Stimulated activated CD8-positive, alpha-beta memory T cell treated with anti-CD3 and anti-CD28 coated beads, Interleukin-15, amount 100 ng/mL, for 1 hour (primary cell): ENCODE measurements at places on chromosomes 11 and 22.

- DNase-seq: no peak
Observed at GRCh38 chr11:114606003-114606801, 10.6 kb upstream of the NXPE4 start.

DNA sequence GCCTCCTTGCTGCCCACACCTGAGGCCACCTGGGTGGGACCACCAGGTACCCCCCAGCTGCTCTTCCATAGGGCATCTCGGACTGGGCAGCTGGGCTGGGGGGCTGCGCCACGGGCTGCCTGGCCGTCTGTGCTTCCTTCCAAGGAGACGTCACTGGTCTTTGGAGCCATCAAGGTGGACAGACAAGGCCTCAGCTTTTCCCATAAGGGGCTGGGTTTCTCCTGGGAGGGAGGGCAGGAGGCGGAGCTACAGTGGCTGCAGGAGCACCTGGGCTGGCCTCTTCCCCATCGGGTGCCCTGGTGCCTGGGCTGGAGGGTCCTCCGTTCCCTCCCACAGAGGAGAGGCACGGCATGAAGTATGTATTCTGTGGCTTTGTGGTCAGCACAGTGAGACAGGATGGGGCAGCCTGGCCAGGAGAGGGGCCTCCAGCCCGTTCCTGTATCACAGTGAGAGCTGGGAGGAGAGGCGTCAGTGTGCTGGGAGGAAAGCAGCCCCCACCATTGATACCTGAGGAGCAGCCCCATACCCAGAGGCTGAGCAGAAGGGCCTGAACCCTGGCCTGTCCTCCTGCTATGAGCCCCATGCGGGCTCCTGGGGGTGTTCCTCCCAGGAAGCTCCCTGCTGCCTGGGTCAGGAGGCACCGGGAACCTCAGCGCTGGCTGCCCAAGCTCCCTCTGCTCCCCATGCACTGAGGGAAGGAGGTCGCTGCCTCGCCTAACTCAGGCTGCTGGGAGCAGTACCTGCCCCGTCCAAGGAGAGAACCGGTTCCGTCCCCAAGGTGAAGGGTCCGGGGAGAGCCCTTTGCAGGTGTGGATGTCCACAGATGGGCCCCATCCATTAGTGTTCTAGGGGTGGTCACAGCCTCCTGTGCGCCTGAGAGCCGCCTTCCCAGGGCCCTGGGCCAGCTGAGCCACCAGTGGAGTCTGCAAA is 1075.0 kb downstream of the BRD1 start:
- DNase-seq: no peak

- DNase-seq: no peak
Observed at GRCh38 chr11:74022546-74022945, 13.7 kb upstream of the UCP3 start.

DNA sequence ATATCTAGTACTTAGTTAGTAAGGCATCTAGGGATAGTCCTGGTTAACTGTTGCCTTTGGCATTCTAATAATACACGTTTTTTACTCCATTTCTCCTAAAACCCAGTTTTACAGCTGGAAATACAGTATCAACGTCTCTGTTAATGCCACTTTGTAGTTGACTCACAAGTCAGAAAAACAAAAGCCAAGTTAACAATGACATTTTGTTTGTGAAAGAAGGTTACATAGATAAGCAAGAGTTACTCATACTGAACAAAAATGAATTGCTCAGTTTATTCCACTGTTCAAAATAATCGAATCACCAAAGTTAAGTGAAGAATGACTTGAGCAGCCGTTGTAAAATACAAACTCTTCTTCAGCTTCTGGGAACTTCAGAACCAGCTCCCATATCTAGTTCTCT is 540.3 kb downstream of the ETS1 start:
- no peak for DNase-seq

DNA sequence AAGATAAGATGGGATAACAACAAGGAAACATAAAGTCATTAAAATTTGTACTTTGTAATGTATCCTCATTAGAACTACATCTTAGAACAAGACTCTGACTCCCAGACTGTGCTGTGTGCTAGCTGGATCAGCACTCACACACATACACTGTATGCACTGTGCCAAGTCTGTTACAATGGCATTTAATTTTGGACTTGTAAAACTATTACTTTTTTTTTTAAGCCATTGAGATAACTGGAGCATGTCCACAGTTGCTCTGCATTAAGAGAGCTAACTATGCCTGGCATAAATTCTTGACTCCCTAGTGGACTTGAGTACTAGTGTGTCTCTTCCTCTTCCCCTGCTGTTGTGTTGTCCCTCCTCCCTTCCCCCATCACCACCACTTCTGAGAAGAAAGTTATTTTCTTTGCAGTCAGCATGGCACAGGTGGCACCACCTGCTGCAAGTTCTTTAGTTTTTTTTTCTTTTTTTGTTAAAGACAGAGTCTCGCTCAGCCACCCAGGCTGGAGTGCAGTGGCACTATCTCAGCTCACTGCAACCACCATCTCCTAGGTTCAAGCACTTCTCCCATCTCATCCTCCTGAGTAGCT is 268.6 kb downstream of the TMEM135 start:
- DNase-seq: no peak

DNA sequence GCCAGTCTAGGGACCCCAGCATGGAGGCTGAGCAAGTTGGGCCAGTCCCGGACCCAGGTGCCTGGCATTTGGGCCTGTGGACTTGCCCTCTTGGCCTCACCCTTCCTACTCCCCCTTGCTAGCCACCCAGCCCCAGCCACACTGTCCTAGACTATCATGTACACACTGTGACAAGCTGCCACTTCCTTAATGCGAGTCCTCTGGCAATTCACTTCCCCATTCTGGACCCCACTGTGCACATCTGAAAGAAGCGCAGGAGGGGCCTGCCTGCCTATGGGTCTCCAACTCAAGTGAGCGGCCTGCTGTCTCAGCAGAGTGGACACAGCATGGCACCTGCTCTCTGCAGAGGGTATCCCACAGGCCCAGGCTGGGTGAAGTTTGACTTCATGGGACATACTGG is 68.5 kb upstream of the LMO1 start:
- DNase-seq: no peak

DNA sequence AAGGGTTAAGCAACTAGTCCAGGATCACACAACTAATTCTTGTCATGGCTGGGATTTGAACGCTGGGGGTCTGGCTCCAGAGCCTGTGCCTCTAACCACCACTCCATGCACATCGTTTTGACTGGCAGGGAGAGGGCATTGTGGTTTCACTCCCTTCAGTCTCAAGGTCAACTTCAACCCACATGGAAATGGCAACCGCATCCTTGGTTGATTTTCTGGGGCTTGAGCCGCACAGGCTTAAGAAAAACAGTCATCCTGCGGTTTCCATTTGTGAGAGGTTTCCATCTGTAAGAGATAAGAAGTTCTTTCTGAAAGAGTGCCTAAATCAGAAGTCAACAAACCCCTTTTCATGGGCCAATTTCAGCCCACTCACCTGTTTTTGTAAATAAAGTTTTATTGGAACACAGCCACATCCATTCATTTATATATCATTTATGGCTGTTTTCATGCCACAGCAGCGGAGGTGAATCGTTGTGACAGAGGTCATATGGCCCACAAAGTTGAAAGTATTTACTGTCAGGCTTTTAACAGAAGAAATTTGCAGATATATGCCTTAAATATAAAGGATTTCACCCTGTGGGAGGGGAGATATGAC is 65.7 kb downstream of the SGSM1 start:
- DNase-seq: no peak

DNA sequence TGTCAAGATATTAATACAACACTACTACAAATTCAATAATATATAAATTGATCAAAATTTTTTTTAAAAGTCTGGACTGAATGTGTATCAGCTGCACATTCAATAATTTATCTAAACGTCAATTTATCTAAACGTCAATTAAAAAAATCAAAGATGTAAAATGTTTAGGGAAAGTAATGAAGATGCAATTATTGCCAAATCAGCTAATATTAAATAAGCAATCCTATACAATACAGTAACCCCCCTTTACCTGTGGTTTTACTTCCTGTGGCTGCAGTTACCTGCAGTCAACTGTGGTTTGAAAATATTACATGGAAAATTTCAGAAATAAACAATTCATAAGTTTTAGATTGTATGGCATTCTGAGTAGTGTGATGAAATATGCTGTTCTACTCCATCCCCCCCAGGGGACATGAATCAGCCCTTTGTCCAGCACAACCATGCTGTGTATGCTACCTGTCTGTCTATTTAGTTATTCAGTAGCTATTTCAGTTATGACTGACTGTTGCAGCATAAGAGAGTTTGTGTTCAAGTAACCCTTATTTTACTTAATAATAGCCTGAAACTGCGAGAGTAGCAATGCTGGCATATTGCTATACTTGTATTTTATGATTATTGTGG is 72.2 kb downstream of the CWF19L2 start:
- DNase-seq: no peak

GRCh38 chr22:28245579-28246224 is 326.6 kb upstream of the PITPNB start:
- DNase-seq: no peak

GRCh38 chr22:45758603-45759002 is 87.0 kb downstream of the ATXN10 start:
- no peak for DNase-seq

GRCh38 chr11:94845622-94846021 is 77.5 kb downstream of the AMOTL1 start:
- no peak for DNase-seq

DNA sequence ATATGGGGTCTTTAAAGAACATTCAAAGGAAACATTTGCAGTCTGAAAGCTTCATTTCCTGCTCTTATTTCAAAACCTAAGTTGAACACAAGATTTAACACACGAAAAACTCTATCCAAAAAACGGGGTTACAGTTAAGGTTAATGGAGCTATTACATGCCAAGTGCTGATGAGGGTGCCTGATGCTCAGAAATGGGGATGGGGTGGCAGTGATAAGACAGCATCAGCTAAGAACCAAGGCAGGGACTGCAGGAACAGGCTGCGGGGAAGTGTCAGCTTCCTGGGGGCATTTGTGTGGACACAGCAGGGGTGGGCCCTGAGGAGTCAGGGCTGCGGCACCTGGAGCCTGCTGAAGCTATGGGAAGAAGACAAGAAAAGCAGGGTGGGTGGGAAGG is 12.2 kb downstream of the DGCR2 start:
- DNase-seq: no peak

- no peak for DNase-seq
Observed at GRCh38 chr11:120973501-120973900, 50.4 kb upstream of the TBCEL start.

GRCh38 chr11:60182541-60183330 is at the start of gene MS4A6A:
TSS of gene MS4A6A (minus strand) at chr11:60183083. CDS start at chr11:60181727, 1,356 bp downstream.
- no peak for DNase-seq

DNA sequence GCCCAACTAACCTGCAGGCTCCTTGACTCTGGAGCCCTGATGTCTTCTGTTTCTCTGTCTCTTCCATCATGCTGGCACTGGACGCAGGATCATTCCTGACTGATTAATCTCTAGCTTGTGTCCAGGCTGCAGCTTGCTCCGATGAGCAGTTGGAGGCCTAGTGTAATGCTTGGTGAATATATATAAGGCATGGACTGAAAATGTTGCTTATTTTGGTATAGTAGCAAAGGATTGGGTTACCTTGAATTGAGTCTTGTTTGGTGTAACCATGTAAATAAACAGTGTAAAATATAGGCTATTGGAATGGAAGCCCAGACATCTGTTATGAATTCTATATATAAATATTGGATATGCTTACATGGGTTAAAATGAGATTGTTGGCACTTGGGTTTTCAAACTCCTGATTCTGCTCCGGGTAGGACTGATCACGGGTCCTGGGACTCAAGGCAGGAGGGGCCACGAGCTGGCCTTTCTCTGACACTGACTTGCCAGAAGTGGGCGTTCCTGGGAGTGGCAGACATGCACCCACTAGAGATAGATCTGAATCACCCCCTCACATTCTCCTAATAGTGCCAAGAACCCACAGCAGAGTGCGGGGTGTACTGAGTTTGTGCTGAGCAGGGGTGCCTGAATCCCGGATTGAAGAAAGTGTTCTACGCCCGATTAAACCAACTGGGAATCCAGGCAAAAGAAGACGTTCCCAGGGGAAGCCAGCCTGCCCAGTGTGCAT is 25.8 kb downstream of the LRP5 start:
- DNase-seq: no peak

- DNase-seq: no peak
Observed at GRCh38 chr11:69943066-69943465, 123.8 kb upstream of the FGF3 start.

DNA sequence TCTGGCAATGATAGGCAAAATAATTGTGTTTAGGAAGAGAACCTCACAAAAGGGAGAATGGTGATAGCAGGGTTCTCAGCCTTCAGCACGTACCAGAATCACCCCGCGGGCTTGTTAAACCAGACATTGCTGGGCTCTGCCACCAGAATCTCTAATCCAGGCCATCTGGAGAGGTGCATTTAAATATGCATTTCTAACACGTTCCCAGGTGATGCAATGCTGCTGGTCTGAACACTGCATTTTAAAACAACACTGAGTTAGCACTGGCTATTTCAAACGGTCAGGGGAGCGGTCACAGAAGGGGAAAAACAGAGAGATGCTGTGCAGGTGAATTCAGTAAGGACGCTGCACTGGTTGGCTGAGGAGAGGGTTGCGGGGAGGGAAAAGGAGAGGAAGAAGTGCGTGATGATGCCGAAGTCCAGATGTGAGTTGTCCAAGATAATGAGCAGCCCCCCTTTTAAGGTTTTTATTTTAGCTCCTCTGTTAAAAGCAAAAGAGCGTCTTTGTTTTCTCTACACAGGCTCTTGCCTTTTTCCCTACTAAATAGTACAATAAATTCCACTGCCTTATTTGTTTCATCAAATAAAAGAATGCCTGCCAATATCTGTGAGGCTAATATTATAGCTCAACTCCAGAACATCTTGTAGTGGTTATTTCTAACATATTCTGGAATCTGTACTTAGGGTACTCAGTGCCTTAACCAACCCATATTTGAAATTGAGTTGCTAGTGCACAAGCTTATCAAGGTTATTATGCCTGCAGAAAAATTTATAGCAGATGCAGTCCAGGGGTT is 109.6 kb upstream of the POU2AF2 start:
- DNase-seq: no peak

DNA sequence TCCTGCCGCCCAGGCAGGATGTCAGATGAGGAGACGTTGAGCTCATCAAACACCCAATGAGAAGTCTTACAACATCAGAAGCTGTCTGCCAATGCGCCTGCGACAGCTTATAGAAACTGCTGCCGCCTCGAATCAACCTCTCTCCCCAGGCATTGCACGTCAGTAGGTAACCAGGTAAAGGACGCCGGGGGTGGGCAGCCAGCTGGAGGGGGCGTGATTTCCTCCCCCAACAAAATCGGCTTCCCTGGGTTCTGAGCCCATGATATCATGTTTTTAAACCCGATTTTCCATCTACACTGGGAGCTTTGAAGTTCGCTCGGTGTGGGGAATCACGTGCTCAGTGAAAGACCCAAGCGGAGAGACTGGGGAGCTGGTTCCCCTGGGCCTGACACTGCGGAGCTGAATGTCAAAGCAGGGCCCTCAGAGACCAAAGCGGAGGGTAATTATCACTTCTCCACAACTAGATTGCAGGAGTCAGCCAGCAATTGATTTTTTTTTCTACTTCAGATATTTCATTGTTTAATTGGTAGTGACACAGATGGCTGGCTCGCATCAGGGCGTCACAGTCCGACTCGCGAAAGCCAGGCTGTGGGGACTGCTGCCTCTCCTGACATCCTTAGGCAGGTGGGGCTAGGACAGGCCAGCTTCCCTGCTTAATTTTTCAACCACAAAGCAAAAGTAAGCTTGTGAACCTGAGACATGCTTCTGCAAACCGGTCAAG is 15.4 kb downstream of the FAM83F start:
- no peak for DNase-seq
